ENCODE measurements at places on chromosomes 6 and 20.
A peak's percentile ranks its signal among the peaks of the same experiment; 100 is the strongest.

DNA sequence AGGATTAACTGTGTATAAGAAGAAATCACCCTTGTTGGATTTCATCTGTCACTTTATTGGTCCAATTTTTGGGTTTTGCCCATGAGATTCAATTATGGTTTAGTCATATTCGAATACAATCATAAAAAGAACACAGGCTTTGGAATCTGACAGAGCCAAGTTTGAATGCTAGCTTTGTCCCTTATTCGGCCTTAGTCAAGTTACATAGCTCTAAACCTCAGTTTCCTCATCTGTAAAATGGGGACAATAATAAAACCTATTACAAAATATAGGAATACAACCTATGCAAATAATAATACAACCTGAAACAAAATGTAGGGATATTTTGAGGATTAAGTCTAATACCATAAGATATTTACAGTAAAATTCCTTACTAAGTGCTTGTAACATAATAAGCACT, 57.7 kb downstream of the PRPH2 start:
- DNase-seq: no peak

GRCh38 chr6:13838616-13839015, 24.3 kb upstream of the MCUR1 start:
- DNase-seq: no peak

- peak; percentile 63 for DNase-seq
Measured at GRCh38 chr6:11770546-11771466, 7.8 kb downstream of the ADTRP start.

DNA sequence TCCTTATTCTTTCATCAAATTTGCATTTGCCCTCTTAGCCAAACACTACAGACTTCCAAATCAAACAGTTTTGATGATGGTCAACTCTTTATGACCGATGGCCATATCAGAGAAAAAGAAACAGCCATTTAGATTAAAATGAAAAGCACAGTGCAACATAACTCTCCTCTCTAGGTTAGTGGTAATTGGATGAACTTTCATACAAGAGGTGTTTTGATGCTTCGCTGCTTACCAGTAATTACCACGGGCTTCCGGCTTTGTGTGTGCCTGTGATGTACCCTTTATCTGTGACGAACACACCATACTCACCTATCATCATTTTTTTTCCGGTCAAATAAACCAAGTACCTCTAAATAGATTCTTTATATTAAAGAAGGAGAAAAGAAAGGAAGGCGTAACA, 181.8 kb downstream of the FOXA2 start:
- DNase-seq: no peak

- DNase-seq: no peak
Measured at GRCh38 chr6:130520801-130521200, 155.0 kb downstream of the TMEM200A start.

DNA sequence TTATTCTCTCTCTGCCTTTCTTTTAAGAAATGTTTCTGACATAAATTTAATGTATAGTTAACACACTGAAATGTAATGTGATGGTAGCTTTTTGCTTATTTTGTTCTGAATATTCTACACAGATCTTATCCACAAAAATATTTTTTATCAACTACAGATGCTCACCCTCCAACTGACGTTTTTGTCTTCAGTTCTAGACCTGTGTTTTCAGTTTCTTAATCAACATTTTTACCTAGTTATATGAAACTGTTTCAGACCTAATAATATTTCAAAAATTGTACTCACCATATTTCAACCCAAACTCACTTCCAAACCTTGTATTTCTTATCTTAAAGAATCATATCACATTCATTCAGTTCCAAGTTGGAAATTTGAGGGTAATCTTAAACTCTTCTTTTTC, 452.8 kb downstream of the RFPL4B start:
- DNase-seq: no peak

DNA sequence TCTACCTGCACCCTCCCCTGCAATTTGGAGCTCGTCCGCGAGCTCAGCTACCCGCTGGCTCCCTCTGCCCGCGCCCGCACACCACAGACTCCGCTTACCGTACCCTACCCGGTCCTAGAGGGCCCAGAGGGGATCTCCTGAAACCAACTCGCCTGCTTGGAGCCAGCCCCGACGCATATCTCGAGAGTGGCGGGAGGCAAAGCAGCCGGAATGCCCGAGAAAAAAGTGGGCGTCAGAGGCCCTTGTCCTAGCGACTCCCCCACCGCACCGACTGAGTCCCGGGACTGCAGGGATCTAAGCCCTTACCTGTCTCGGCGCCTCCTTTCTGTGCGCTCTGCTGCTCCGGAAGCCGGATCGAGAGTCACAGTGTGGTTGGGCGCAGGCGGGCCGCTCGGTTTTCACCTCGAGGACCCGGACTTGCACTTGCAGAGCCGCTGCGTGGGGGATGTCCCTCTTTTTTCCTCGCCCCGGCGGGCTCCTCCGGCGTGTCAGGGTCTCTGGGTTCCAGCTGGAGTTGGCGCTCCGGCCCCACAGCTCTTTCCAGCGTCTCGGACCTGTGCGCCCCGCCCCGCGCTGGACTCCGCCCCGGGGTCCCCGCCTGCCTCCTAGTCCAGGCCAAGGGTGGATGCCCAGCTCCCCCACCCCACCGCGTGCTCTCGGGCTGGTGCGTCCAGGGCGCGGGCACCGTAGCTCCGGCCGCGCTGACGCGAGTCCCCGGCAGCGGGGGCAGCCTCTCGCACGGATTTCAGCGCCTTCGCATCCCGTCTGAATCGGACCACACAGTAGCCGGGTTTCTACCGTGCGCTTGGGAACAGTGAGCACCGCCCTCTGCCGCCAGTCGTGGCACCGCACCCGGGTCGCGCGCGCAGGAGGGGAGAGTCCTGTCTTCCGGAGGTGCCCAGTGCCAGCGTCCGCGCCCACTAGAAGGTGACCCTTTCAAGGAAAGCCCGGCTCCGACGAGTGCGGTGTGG, at the start of gene PROKR2:
Gene PROKR2, minus strand, starts transcription at position 767 of the 971 bp plus-strand sequence. CDS start 2,585 bp downstream, outside the sequence.
- DNase-seq: no peak

DNA sequence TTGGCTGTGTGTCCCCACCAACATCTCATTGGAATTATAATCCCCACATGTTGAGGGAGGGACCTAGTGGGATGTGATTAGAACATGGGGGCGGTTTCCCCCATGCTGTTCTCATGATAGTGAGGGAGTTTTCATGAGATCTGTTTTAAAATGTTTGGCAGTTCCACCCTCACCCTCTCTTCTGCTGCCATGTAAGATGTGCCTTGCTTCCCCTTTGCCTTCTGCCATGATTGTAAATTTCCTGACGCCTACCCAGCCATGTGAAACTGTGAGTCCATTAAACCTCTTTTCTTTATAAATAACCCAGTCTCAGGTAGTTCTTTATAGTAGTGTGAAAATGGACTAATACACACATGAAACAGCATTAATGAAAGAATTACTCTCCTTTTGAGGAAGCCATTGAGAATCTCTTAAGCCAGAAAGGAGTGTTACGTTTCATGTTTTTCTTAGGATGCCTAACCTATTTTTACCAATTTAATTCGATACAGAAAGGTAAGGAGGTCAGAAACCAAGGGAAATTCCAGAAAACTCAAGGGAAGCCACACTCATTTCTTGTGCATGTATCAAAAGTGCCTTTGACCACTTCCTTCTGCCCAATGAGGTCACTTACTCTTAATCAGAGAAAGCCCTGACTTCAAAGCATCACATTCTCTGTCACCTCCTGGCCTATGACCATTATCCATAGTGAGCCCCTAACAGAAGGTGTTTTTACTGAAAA, 24.7 kb upstream of the HINT3 start:
- no peak for DNase-seq

- DNase-seq: no peak
Measured at GRCh38 chr20:21510414-21511384, 3.2 kb downstream of the NKX2-2 start.

GRCh38 chr6:89615882-89616281, 22.7 kb downstream of the LYRM2 start:
- no peak for DNase-seq

- DNase-seq: peak; percentile 87
Measured at GRCh38 chr6:156686301-156686994, 90.7 kb upstream of the ARID1B start.

DNA sequence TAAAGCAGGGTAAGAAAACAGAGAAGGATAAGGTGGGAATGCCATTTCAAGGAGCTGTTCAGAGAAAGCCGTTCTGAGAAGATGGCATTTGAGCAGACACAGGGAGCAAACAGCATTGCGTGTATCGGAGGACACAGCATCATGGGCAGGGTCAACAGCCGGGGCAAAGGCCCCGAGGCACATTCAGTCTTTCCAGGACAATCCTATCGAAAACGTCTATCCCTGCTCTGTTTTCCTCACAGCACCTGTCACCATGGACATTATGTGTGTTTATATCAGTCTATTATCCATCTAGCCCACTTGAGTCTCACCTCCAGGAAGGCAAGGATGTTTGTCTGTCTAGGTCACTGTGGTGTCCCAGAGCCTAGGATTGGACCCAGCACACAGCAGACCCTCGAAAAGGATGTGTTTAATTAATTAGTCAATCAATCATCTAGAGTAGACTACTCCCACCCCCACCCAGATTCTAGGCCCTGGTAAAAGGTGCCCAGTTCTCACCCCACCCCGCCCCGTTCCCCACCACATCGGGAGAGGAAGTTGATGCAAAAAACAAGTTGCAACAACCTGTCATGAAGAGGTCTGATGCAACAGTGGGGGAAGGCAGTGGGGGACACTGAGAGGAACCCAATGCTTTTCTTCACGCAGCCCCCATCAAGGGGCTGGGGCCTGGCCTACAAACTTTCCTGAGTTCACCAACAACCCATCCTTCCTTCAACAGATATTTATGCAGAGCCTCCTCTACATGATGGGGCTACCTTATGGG, 66.6 kb downstream of the PREX1 start:
- no peak for DNase-seq

DNA sequence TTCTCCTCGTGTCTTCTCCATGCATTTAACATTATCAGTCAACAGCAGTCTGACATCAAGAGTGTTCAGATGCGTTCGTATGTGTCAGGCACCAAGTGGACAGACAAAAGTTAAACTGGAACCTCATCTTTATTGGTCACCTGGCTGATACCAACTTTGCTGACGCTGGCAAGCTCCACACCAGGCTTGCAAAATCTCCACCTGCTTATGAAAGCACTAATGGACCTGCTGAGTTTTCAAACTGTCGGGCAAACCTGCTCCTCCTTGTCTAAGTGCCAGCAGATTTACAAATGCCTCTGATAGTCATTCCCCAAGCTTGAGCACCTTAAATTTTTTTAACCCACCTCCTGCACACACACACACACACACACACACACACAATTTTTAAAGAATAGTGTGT, 27.9 kb upstream of the DSP start:
- no peak for DNase-seq

DNA sequence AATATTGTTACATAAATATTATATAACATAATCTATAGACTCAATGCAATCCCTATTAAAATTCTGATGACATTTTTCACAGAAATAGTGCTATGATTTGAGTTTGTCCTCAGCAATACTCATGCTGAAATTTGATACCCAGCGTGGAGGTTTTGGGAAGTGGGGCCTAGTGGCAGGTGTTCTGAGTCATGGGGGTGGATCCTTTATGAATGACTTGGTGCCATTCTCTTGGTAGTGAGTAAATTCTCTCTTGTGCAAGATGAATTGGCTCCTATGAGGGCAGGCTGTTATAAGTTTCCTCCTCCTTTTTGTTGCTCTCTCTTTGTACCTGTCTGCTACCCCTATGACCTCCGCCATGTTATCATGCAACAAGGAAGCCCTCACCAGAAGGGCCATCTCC, 65.8 kb downstream of the SHPRH start:
- no peak for DNase-seq

DNA sequence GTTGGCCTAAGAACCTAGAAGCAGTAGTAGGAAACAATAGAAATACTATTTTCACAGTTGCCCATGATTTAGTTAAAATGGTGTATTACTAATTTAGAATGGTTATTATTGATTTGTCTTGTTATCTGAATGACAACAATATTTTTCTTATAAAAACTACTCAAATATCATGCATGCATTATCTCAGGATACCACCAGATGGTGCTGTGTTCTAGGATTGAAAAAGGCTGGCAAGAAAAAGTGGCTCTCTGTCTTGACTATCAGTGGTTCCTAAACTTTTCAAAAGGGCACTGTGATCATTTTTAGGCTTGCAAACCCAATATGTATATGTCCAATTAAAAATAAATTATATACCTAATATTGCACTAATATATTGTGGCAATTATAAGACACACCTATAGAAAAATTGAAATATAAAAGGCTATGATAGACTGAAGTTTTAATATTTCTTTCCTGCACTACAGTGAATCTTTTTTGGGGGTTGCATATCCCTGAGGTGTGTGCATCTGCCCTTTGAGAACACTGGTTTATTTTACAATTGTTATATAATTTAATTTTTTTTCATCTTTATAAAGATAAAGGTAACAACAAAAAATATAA, 131.7 kb upstream of the MLIP start:
- peak; percentile 33 for DNase-seq

DNA sequence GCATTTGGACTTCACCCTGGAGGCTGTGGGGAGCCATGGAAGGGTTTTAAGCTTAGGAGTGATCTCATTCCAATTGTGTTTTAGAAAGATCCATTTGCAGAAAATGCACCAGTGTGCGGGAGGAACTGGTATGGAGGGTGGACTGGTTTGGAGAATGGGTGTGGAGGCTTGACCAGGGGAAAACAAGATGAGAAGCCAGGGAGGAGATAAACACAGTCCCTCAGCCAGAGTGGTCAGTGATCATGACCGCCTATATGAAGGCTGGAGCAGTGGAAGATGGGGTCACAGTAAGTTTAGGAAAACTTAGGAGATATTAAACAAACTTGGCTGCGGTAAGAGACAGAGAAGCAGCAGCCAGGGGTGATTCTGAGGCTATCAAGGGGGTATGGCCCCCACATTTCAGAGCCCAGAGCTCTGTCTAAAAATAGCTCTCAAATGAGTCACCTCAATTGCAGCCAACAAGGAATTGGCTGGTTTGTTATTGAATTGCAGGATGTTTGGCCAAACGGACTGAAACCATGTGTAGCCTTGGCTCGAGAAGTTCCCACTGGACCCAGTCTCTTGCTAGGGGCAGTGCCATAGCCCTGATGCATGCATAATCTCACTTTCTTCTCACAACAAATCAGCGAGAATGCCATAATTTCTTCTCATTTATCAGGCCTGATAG, 159.9 kb upstream of the TOP1 start:
- peak; percentile 23 for DNase-seq

DNA sequence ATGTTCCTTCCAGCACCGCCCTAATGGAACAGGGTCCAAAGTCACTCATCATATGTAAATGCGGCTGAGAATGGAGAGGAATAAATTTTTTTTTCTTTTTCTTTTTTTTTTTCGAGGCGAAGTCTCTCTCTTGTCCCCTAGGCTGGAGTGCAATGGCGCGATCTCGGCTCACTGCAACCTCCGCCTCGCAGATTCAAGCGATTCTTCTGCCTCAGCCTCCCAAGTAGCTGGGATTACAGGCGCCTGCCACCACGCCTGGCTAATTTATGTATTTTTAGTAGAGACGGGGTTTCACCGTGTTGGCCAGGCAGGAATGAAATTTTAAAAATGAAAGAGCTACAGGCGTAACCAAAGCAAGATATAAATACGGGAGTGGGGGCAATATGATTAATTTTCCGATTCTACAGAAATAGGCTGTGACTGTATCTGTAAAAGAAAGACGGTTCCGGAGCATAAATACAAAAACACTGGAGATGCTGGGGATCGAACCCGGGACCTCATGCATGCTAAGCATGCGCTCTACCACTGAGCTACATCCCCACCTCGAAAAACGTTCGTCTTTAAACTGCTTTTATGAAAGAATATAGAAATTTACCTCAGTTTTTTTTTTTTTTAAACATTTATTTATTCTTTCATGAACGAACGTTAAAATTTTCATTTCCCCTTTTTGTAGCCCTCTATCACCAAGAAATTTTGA, 132.2 kb downstream of the GPX5 start:
- DNase-seq: peak; percentile 87

GRCh38 chr6:29958046-29958445, 15.7 kb downstream of the HLA-A start:
- DNase-seq: no peak

- no peak for DNase-seq
Measured at GRCh38 chr20:12371990-12372389, 454.3 kb downstream of the BTBD3 start.

Measured in G401 (cell line).